Activated T-helper 2 cell treated with anti-CD3 and anti-CD28 coated beads, Interferon-gamma antibody, Interleukin-2, Interleukin-4, amounts not matched to agents 10 μg/mL and 5 μg/mL and 100 μg/mL, durations not matched to agents 14 hours and 24 hours and 36 hours (primary cell): ENCODE measurements at places on chromosomes 6 and 20. TPM values are rescaled to one million over a fixed set of nuclear protein-coding genes. Genes with fewer than 3 reads are reported as not detected.

DNA sequence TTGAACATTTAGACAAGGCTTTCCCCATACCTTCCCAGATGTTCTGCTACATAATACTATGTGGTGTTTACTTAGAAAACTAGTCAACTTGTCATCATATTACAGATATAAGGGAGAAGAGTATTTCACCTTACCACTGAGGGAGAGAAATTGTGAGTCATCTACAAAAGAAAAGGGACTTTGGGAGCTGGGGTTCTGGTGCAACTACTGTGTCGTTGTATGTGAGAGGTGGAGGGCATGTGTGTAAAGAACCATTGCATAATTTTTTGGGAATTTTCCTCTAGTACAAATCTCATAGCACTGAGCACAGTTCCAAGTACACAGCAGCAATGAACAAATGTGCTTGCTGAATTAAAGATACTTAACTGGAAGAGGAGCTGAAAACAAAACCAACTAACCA is 665.6 kb downstream of the DHX35 start:
- no peaks in the 10 kb centered on the region for H3K27me3 ChIP-seq
- no peak overlapping the region for H3K27ac ChIP-seq
- no peak for DNase-seq
- no peaks in the 10 kb centered on the region for H3K36me3 ChIP-seq
- H3K4me3 ChIP-seq = no peak overlapping the region

DNA sequence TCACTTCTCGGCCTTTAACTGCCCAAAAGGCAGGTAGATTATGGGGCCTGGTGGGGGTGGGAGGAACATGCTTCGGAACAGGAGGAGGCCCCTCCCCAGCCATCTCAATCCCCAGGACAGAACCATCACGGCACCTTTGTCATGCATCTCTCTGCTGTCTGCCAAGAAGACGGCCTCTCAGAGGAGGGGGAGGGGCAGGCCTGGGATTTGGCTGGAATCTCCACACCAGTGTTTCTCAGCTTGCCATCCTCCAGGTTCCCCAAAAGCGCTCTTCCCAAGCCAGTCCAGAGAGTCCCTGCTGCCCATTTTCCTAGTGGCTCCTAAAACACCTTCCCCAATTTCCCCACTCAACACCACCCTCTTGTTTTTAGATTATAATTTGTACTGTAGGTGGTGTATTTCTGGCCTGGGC is 2.5 kb upstream of the POU5F1 start:
- H3K36me3 ChIP-seq = no peaks in the 10 kb centered on the region
- H3K4me3 ChIP-seq = no peak overlapping the region
- peaks cover 3% of the 10 kb centered on the region for H3K4me1 ChIP-seq
- no peaks in the 10 kb centered on the region for H3K27me3 ChIP-seq
- DNase-seq = no peak

DNA sequence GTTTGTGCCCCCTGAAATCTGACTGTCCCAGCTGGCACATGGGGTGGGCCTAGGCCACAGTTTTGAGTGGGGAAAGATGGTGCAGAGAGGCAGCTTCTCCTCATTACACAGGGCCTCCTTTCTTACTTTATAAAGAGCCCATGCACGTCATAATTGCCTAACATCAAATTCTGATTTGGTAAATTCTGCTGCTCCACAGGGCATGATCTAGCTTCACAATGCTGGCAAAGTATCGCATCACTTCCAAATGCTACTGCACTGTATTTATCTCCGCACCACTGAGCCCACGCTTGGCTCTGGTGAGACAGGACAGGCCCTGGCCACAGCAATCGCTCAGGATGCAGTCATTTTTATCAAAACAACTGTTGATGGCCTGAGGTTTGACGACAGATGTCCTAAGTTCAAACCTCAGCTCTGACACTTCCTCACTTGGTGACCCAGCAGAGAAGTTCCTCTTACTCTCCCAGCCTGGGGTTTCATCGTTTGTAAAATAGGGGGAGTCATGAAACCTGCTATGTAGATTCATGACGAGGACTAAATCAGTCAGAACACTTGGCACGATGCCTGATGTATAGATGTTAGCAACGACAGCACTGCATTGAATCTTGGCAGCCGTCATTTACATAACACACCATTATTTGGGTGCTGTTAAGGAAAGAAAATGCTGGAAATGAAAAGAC is 187.9 kb downstream of the TTLL2 start:
- no peaks in the 10 kb centered on the region for H3K36me3 ChIP-seq
- no peak overlapping the region for H3K27ac ChIP-seq
- H3K27me3 ChIP-seq = no peaks in the 10 kb centered on the region
- DNase-seq = no peak
- H3K4me3 ChIP-seq = no peak overlapping the region

The FAXC gene
- 0.25 TPM in 1 of 2 replicates, not detected in the other for total RNA-seq

DNA sequence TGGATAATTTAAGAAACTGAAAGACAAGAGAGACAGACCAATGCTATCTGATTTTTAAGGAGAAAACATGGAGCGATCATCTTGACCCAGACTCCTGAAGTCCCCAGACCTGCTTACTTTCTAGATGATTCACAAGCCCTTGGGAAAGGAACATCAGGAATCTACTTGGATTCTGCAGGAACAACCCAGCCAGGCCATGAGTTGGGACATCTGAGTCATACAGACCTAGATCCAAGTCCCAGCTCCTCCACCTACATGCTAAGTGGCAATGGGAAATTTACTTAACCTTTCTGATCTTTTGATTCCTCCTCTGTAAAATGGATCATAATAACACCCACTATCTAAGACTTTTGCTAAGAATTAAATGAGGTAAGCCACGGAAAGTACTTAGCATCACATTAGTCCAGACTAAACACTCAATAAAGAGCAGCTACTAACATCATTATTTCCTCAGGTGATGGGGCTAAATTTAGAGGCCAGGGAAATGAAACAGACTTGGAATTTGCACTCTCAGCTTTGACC is 61.0 kb upstream of the MAFB start:
- H3K27me3 ChIP-seq = peaks cover 15% of the 10 kb centered on the region
- no peak for DNase-seq
- H3K4me3 ChIP-seq = no peak overlapping the region
- H3K27ac ChIP-seq = no peak overlapping the region
- no peaks in the 10 kb centered on the region for H3K36me3 ChIP-seq
- H3K4me1 ChIP-seq = peaks cover 7% of the 10 kb centered on the region
